ENCODE measurements at places on chromosomes 5 and 9.

DNA sequence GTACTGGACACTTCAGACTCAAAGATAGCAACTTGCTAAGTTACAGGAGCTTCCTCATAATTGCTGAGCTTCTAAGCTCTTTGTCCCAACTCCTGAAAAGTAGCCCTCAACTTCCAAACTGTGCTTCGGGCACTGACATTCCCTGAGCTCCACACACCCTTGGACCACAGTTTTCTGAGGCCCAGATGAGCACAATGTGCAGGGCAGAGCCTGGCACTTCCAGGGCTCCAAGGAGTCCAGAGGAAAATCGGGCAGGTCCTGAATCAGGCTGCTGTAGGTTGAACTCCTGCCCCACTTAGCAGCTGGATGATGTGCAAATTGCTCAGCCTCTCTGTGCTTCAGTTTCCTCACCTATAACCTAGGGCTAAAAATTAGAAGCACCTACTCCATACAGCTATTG, 54.6 kb upstream of the KCNIP1 start:
- DNase-seq: no peak

DNA sequence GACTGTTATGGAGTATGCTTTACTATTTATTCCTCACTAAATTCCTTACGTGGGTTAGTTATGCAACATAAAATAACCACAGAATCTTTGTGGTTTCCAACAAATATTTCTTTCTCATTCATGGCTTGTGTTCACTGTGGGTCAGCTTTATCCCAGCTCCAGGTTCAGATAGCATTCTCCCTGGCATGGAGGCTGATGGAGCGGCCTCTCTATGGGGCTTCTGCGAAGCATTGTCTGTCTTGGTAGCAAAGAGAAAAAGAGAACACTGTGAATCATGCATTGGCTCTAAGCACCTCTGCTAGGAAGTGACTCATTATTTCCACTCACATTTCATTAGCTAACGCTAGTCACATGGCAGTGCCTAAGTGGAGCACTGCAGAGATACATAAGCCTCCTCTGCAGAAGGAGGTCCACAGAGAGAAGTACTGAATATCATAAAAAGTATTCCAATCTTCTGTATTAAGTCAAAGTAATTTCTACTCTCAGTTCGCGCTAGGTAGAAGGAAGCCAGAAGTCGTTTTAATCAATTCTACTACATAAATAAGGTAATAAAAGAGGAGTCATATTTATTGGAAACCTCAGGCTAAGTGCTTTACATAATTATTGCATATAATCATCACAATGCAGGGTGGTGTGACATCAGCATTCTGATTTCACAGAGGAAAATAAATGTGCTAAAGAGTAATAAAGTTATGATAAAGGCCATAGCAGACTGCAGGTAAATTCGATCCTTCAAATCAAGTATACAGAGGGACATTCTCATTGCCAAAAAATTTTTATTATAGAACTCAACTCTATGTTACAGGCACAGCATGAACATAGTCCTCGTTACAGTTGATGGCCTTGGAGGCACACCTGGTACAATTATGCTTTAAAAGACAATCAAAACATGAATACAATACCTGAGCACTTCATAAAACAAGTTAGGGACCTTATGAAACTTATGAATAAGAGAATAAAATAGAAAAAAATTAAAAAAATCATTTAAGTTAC, 531.1 kb downstream of the CETN3 start:
- DNase-seq: peak; percentile 96

DNA sequence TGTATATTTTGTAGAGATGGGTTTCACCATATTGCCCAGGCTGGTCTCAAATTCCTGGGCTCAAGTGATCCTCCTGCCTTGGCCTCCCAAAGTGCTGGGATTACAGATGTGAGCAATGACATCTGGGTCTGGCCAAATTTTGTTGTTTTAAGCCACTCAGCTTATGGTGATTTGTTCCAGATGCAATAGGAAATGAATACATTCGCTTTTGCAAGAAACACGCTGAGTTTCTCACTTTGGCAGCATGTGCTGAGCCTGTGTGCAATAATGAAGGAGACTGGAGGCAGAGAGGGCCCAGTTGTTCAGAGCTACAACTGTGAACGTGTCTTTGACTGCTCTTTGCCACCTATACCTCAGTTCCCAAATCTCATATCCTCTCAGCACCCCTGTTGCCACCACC, 56.4 kb downstream of the KIF4B start:
- no peak for DNase-seq

- DNase-seq: no peak
Observed at GRCh38 chr5:102874054-102874453, 118.9 kb downstream of the PAM start.
